ENCODE measurements at places on chromosomes 3 and 15. TPM values are rescaled to one million over a fixed set of nuclear protein-coding genes. Genes with fewer than 3 reads are reported as not detected.

GOLGA6L4 gene
- total RNA-seq, result 1.8 TPM

CTXND1 gene
- total RNA-seq, result not detected

CA12 gene
- 3.8 TPM for total RNA-seq

IDH2 gene
- total RNA-seq, result 87.9 TPM

CGNL1 gene
- total RNA-seq, result 0.50 TPM

CLDN18 gene
- total RNA-seq, result not detected

DNA sequence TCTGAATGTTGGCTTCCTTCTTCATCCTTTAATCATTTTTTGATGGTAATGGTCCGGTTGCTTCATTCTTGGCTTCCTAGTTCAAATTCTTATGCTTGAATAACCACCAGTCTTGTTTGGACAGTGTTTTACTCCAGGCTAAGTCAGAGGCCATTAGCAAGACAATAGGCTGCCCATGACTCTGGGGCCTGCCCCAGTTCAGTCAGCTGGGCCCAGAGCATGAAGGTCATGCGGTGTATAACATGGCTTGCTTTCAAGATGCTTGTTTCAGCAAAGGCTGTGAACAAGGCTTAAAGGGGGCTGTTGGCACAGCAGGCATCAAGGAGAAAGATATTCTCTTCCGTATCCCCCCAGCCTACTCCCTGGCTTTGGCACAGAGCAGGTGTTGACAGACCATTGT lies 13.7 kb downstream of the TM4SF18 start:
- DNase-seq, result no peak

DNA sequence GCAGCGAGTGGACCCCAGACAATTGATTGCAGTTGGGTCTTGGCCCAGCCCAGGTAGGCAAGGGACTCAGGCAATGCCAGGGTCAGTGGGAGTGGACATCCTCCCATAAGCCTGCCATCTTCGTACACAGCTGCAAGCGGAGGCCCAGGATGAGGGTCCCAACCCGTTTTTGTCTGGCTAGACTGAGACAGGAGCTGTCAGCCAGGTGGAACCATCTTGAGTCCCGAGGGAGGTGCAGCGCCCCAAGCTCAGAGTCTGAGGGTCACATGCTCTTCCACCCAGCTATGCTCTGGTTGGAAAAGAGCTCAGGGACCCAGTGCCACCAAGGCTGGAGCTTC lies 22.6 kb upstream of the IP6K2 start:
- DNase-seq, result no peak

GRCh38 chr3:35528728-35529127 lies 110.6 kb upstream of the ARPP21 start:
- DNase-seq, result no peak

DNA sequence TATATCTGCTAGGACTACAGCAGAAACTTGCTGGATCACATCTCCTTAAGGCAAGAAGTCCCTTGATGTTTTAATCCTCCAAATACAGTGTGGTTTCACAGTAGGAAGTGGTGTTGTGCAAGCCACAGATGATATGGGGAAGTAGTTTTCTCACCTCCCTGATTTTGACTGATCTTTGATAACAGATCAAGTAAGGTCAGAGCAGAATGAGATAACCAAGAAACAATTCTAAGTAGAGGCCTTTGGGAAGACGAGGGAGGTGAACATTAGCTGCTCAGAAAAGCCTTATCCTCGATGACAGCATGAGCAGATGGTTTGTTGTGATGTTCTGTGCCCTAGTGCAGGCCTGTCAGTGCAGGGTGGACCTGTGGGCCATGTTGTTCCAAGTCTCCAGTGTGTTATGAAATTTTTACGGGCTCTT lies 61.3 kb downstream of the RIOX2 start:
- peak; percentile 66 for DNase-seq

DNA sequence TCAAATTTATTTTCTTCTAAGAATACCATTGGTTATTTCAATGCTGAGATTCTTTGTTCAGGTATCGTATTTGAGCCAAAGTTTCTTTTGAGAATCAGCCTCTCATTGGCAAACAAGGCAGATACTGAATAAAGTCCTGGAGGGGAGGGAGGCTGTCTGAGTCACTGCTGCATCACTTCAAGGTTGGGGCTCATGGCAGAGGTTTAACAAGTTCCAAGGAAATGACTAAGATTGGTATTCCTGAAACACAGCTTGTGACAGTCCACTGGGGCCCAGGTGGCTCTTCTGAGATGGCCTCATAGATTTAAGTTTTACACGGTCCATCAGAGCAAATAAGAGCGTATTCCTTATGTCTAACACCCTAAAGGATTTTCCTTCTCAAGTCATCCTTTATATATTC lies 213.8 kb upstream of the STAC start:
- peak; percentile 62 for DNase-seq

DNA sequence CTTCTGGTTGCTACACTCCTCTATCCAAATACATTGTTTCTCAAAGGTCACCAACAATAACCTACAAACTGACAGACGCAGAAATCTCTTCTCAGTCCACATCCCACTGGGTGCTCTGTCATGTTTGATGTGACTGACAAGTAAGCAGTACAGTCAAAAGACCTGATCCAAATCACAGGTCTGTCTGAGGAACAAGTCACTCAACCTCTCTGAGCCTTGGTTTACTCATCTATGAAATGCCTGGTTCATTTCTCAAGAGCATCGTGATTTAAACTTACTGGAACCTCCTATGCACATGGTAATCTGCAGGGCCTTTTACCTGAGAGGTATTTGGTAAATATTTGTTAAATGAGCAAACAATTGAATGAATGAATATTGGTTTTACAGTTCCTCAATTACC lies 5.5 kb downstream of the LRRC31 start:
- DNase-seq, result no peak

GRCh38 chr15:94272251-94272898 lies 41.0 kb downstream of the MCTP2 start:
- no peak for DNase-seq

DNA sequence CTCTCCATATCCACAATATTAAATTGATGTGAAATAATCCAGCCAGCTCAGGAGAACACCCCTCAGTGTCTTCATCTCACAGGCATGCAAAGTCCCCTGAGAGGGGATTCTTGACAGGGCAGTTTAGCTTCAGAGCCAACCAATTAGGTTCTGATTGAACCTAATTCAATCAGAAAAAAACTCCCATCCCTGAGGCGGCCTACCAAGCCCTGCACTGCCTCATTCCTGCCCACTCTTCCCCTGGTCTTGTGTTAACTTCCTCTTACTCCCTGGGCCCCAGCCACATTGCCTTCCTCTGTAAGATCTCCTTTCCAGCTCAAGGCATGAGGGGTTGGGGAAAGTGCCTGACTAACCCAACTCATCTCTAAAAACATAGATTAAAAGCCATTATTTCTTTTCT lies 46.1 kb downstream of the FRMD4B start:
- no peak for DNase-seq

DNA sequence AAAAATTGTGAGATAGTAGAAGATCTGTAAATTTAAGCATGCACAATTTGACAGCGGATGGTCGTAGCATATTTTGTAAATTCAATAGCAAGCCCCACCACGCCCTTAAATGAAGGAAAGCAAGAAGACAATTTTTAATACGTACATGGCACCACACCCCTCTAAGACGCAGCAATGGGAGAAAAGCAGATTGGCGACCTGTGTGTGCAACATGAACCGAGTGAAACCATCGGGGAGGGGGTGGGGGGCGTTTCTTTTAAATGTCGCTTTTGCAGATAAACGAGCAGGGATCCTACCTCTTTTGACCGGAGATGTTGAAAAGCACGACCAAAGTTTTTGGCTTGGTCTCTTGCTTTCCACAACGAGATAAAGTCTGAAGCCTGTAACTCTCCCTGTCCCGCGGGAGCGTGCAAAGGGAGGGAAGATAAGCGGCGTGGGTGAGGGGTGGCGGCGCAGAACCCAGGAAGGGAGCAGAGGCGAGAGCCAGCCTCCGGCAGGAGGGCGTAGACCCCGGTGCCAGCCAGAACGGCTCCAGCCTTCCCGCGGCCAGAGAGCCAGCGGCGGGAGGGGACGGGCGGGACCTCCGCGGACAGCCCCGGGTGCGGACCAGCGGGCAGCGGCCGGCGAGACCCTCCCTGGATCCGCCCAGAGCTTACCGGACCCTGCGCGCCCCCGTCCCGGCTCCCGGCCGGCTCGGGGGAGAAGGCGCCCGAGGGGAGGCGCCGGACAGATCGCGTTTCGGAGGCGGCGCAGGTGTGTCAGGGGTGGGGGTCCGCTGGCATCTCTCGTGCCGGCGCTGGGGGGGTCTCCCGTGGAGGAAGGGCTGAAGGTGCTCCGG lies at the start of gene CHL1:
TSS of gene CHL1 (plus strand) at position 453 of the 838 bp plus-strand sequence. CDS start 123,014 bp downstream, outside the sequence.
- no peak for DNase-seq

DNA sequence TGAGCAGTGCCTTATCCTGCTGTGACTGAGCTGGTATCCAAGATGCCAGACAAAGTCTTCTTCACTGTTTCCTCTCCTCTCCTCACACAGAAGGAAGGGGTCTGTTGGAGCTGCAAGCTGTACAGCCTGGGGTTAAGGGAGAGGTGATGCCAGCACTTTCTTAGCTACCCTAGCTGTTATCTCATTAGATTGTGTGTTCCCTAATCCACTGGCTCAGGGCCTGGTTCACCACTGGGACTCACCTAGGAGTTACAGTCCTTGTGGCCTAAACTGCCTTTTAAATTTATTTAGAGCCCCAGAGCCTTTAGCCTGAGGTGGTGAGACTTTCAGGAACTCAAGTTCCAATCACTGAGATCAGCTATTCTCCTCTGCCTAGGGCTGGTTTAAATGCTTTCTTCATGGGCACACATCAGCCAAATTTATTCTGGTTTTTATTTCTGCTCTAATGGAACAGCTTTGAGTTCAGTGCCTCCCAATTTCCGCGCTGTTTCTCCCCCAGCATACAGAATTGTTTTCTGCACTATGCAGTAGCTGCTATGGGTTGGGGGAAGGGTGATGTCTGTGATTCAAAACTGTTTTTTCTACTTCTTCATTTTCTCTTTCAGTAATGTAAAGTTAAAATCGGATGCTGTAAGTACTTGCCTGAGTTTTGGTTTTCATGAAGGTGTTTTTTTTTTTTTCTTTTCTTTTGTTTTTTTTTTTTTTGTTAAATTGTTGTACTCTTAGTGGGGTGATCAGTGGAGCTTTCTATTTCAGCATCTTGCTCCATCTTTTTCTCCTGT lies 198.8 kb downstream of the DOCK3 start:
- no peak for DNase-seq

DNA sequence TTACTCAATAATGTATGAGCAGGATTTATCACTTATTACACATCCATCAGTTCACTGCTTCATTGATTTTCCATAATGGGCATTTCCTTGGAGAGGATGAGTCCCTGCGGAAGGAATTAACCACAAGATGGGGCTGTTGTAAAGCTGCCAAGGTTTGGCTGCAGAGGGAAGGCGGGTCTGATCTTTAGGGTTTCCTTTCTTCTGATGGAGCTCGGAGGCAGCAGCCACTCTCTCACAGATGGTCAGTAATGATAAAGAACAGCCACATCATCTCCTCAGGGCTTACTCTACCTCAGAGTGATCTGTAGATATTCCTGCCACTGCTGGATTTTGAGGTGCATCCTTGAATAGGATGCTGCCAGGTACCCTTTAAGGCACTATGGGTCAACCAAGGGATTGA lies 115.2 kb downstream of the USP13 start:
- DNase-seq, result peak; percentile 36

- no peak for DNase-seq
Measured at GRCh38 chr15:40051616-40052415, 12.8 kb upstream of the SRP14 start.
